ENCODE measurements at places on chromosomes 2 and 18.

DNA sequence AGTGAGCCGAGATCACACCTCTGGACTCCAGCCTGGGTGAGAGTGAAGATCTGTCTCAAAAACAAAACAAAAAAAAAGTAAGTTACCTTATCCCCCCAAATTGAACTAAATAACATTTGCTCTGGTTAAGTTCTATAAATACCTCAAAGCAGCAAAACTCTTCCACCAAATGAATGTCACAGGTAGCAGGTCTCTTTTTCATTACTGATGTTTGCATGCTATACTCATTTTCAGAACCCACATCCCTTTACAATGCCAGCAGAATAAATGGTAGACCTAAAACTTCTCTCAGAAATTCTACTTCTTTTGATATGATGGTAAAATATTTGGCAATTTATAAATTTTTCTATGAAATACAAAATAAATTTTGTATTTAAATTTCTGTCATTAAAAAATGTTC lies 22.3 kb downstream of the INO80D start:
- no peak for DNase-seq

DNA sequence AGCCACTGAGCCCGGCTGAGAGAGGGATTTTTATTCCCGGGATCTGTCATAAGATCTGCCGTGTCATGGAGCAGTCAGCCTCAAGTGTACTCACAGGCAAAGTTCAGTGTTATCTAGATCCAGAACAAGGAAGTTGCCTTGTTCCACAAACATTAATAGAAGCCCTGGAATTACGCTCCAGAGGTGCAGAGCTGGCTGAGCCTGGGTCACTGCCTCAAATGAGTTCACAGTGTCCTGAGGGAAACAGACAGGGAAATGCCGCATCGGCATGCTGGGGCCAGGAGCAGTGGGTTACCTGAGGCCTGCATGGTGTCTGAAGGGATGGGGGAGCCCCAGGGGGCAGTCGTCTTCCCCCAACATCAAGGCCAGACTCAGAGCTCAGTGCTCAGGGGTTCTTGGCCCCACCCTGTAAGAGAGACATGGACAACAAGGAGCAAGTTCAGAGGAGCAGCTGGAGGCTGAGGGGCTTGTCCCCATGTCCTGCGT lies 42.7 kb upstream of the ODC1 start:
- no peak for DNase-seq

GRCh38 chr18:26741048-26741447 lies 124.5 kb downstream of the AQP4 start:
- DNase-seq: no peak

GRCh38 chr18:650428-650858 lies 7.0 kb upstream of the TYMS start:
- DNase-seq: no peak

DNA sequence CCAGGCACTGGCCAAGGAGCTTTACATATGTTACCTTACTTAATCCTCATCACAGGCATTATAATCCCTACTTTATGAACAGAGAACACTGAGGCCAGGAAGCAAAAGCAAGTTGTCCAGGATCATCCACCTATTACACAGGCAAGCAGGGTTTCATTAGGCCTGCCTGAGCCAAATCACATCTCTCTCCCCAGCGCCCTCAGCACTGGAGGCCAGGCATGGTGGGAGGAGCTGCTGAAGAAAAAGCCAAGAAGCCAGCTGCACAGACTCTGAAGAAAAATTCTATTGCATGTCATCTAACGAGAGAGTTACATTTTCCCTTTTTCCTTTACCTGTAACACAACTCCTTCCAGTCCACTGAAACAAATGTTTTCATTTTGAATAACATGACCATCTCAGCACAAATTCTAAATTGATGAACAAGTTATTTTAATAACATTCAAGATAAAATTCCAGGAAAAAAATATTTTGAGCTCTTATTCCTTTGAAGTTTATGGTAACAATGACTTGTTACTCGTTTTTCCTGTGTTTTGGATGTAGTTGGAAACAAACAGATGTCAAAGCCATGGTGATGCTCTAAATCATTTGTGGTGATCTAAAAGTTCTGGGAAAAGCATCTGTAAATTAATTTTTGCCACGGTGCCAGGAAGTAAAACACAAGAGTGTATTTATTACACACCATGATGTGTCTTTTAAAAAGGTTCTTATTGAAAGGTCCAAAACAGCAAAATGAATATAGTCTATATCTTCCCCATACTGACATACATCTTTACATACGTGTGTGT lies 139.0 kb upstream of the ITGB6 start:
- no peak for DNase-seq

GRCh38 chr2:10478916-10479315 lies 30.8 kb upstream of the ODC1 start:
- no peak for DNase-seq

DNA sequence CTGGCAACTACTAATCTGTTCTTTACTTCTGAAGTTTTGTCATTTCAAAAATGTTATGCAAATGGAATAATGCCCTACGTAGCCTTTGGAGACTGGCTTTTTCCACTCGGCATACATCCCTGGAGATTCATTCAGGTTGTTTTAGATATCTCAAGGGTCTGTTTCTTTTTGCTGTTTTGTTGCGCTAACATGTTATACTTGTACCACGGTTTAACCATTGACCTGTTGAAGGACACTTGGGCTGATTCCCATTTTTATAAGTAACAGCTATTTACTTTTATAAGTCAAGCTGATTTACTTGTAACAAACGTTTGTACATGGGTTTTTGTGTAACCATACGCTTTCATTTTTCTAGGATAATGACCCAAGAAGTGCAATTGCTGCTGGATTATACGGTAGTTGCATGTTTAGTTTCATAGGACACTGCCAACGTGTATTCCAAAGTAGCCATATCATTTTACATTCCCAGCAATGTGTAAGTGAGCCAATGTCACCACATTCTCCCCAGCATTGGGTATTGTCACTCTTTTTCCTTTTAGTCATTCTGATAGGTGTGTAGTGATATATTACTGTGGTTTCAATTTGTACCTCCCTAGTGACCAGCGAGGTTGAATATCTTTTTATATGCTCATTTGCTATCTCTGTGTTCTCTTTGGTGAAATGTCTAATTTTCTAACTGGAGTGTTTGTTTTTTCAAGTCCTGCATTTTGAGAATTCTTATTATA lies 36.5 kb upstream of the STAT4 start:
- no peak for DNase-seq

GRCh38 chr2:31049916-31050588 lies 88.2 kb downstream of the GALNT14 start:
- no peak for DNase-seq

GRCh38 chr2:133480707-133481429 lies 87.4 kb downstream of the NCKAP5 start:
- DNase-seq: no peak

DNA sequence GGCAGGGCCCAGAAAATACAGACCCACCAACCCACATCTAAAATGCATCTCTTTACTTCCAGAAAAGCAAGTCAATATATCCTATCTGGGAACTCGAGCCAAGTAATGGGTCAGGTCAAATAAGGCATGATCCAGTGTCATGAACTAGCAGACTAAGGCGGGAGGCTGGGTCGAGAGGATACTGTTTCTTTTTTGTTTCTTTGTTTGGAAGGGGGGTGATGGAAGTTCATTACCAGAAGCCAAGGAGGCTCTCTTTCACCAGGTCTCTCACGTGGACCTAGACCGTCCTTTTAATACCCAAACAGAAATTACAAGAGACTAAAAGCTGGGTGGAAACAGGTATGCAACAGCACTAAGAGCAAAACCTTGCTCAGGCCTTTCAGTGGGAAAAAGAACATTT lies 108.3 kb downstream of the HDAC4 start:
- DNase-seq: no peak

- no peak for DNase-seq
Observed at GRCh38 chr18:32478317-32478716, 7.6 kb upstream of the GAREM1 start.

DNA sequence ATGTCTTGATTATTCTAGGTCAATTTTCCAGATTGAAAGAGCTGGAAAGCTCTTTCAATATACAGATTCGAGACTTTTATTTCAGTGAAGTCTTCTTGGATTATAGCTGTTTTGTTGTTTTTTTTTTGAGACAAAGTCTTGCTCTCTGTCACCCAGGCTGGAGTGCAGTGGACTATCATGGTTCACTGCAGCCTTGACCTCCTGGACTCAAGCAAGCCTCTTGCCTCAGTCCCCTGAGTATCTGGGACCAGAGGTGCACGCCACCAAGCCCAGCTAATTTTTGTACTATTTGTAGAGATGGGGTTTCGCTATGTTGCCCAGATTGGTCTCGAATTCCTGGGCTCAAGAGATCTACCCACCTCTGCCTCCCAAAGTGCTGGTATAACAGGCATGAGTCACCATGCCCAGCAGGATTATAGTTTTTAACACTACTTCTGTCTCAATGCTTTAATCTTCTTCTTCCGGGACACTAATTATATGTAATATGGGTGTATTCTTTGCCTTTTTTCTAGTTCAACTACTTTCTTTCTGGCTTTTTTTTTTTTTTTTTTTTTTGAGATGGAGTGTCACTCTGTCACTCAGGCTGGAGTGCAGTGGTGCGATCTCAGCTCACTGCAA lies 62.3 kb downstream of the USP37 start:
- DNase-seq: no peak

DNA sequence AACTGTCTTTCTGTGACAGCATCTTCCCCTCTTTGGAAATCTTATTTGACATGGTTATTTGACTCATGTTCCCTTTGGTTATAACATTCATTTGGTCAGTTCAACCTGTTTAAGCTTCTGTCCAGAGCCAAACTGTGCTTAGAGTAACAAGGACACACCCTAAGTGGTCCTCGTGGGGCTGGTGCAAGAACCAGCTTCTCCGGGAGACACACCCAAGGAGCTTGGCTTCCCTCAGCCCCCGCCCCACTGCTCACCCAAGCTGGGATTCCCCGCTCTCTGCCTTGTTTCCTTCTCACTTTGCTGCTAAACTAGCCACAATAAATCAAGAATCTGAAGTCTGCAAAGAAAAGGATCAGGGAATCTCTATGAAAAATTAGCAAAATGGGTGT lies 1.4 kb downstream of the SCYGR3 start:
- DNase-seq: no peak

DNA sequence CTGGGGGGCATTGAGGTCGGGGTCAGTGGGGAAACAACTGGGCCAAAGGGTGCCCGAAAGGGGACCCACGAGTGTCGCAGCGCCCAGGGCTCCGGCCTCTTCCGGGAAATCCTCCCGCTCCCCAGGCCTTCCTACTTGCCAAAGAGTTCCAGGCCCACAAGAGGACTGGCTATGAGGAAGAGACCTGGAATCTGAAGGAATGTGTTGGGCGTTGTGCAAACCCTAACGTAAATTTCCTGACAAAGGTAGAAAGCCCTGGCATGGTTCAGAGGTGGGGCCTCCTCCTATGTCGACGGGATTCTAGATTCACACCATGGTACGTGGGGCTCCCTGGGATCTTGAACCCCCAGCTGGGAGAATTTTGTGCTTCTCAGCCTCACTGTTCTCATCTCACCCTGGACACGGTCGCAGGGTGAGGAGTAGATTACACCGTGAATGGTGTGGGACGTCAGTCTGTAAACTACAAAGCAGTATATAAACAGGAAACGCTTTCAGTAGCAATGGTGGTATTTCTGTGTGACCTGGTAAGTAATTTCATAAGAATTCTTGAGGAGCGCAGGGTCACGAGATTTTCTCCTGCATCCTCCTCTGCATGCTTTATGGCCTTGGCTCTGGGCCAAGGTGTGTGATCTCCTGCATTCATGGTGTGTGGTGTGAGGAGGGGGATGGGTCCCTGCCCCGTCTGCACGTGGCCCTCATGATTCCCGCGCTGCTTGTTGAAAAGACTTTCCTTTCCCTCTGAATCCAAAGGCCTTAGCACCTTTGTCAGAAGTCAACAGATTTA lies 868 bp downstream of the HSBP1L1 start:
- DNase-seq: no peak

DNA sequence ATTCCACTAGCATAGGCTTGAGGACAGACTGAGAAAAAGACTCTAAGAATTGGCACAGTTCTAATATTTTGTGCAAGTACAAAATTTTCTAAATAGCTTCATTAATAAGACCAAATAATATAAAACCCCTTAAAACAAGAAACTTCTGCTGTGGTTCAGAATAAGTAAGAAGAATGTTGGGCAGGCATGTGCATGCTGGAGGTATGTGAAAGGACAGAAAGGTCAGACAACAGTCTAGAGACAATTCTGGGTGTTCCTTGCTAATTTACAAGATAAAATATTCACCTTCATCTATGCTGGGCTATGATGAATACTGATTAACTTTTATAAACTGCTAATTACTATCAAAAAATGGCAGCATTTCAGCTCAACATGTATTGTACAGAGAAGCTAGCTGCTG lies 14.9 kb downstream of the CEBPZOS start:
- no peak for DNase-seq

DNA sequence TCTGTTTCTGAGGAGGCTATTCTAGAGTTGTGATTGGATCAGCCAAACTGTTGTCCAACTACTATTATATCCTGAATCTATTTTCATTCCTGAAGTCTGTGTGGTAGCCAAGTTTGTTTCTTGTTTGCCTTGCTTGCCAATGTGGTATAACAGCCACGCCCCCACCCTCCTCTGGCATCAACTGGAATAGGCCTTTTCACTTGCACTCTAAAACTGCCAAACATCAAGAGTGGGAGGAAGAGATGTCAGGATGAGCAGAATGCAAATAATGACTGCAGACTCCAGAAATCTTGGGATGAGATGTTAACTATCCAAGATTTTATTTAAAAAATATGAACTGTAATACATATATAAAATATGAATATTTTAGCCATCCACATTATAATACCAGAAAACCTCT lies 246.1 kb downstream of the NRXN1 start:
- DNase-seq: no peak

GRCh38 chr2:102999958-103000357 lies 238.1 kb downstream of the TMEM182 start:
- no peak for DNase-seq

DNA sequence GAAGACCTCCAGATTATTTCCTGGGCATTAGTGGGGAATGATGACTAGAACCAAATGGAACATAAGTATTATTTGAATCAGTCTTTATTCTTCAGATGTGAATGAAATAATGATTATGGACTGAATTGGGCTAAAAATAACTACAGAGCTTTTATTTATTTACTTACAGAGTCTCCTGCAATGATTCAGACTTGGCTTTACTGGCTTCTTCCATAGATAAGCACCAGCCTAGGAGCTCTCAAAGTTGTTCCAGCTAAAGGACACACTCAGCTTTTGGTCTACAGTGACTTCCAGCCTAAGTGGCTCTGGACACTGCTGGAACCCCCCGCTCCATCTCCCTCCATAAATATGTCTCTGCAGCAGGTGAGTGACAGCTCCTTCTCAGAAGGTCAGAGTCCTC lies 24.3 kb upstream of the ARHGAP25 start:
- DNase-seq: no peak

DNA sequence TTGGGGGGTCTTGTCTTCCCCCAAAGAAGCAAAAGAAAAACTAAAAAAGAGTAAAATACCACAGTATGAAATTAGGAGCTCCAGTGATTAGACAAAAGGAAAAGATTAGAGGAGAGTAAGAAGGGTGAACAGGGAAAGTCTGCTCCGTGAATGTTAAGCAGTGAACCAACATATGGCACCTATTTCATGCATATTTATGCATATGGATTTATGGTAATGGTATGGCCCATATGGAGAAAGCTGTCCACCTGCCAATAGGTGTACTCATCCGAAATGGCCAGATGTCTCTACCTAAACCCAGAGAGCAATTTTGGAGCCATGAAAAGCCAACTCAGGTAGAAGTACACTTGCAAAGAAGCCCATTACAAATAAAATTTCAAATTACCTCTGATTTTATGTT lies 404.0 kb upstream of the RAB6C start:
- DNase-seq: no peak

GRCh38 chr2:237878321-237879057 lies 19.1 kb downstream of the RAMP1 start:
- no peak for DNase-seq

Measured in GM12864 (cell line).